Kidney epithelial cell (primary cell): ENCODE measurements at places on chromosomes 1 and 21. TPM values are rescaled to one million over a fixed set of nuclear protein-coding genes. Genes with fewer than 3 reads are reported as not detected.

The PTGS2 gene
- total RNA-seq = 2.8 and 5.4 TPM in 2 replicates

The LRRC8B gene
- 8.9 and 19.0 TPM in 2 replicates for total RNA-seq

DNA sequence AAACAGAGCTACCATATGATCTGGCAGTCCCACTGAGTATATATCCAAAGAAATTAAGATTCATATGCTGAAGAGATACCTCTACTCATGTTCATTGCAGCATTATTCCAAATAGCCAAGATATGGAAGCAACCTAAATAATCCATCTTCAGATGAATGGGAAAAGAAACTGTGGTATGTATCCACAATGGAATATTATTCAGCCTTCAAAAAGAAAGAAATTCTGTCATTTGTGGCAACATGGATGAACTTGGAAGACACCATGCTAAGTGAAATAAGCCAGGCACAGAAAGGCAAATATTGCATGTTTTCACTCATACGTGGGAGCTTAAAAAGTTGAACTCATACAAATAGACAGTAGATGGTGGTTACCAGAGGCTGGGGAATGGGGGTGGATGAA lies 47.8 kb downstream of the UBE4B start:
- no peak for DNase-seq

GRCh38 chr1:1881727-1882126 lies 9.2 kb downstream of the GNB1 start:
- no peak for DNase-seq

DNA sequence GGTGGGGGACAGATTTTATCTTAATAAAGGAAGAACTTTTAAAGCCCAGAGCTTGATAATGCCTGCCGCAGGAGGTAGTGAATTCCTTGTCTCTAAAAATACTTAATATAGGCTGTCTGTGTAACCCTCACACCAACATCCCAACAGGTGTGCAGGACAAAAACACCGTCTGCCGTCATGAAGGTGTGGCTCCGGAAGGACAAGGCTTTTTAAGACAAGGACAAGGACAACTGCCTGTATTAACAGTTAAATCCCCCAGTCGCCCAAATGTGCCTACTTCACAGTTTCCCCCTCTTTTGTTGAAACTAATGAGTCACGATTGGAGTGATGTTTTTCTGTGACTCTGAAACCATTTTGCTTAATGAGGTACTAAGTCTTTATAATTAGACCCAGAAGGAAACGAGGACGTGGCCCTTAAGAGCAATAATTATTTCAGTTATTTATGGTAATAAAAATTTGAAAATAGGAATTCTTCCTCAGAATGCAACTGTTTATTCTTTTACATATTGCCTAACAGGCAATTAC lies 27.3 kb upstream of the SPATA6 start:
- DNase-seq = no peak

DNA sequence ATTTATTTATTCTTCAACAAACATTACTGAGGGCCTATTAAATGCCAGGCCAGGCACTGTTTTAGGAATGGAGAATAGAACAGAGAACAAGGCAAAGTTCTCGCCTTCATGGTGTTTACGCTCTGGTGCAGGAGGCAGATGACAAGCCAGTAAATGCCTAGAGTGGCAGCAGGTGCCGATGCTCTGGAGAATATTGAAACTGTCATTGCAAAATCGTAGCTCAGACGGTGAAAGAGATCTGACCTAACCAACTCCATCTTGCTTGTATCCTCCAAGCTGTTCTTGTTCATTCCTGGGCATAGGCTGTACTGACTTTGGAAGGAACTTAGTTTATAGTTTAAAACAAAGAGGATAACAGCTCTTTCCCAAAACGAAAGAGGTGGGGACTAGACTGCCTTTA lies 13.5 kb upstream of the ENO1 start:
- DNase-seq = no peak

GRCh38 chr1:8598783-8599182 lies 218.7 kb downstream of the RERE start:
- no peak for DNase-seq
